Jurkat, Clone E6-1 (cell line): ENCODE measurements at places on chromosomes 16 and 17.

GRCh38 chr17:42917236-42917603 is 16.6 kb downstream of the G6PC1 start:
- DNase-seq: no peak

DNA sequence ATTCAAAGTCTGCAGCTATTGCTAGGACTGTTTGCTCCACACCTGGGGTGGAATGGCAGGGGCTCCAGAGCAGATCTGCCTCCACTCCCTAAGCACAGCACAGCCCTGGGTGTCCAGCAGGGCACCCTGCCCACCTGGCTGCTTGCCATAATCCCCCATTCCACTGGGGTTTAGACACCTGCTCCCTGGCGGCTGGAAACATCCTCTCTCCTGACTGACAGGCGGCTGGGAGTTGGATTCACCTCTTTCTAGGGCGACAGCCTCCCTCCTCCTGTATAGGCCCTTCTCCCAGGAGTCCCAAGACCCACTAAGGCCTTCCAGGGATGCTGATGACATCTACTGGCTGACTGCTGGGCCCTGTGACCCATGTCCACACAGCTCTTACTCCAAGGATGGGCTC is 18.0 kb downstream of the HDAC5 start:
- DNase-seq: no peak

DNA sequence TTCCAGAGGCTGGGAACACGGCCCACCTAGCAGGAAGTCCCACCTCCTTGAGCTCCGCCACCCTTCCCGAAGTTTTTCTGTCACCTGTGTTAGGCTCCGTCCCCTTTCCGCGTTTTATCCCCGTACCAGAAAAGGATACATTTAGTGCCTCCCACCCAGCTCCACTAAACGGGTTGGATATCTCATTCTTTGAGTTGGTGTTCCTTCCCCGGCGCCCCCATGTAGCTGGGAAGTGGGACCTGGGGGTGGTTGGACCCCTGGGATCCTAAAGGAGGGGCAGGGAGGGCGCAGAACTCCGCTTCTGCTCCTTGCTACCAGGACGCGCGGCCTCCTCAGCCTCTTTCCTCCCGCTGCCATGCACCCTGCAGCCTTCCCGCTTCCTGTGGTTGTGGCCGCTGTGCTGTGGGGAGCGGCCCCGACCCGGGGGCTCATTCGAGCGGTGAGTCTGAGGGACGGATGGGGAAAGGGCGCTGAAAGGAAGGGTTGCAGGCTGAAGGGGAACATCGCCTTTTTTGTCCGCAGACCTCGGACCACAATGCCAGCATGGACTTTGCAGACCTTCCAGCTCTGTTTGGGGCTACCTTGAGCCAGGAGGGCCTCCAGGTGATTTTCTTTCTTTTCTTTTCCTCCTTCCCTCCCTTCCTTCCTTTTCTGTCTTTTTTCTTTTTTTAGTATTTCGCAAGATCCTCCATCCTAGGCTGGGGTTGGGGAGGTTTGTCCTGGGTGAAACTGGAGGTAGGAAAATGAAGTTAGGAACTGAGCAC is 669 bp downstream of the RNF167 start:
- DNase-seq: no peak

DNA sequence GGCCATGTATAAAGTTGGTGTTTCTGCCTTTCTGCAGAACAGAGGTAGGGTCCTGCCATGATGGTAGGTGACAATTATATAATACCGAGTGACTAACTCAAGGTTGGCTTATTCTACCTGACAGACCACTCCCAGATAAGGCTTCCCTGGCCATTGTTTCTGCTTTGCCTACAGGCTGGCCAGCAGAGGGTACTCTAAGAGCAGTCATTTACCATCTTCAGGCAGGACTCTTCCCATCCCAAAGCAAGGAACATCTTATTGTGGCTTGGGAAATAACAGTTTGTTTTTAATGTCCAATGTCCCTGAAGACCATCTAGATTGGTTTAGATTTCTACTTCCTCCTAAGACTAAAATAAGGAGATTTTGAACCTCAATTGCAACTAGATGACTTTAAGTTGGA is 74.1 kb downstream of the SNX11 start:
- DNase-seq: no peak

- no peak for DNase-seq
Measured at GRCh38 chr17:76318586-76318985, 10.5 kb upstream of the QRICH2 start.

- no peak for DNase-seq
Measured at GRCh38 chr17:45136846-45137560, 1.5 kb downstream of the ACBD4 start.

- DNase-seq: no peak
Measured at GRCh38 chr17:71251951-71252350, 868.9 kb upstream of the SOX9 start.
